ENCODE measurements at places on chromosomes 2 and 18.

GRCh38 chr2:216877085-216877484 lies 17.2 kb upstream of the TNP1 start:
- DNase-seq, result no peak

DNA sequence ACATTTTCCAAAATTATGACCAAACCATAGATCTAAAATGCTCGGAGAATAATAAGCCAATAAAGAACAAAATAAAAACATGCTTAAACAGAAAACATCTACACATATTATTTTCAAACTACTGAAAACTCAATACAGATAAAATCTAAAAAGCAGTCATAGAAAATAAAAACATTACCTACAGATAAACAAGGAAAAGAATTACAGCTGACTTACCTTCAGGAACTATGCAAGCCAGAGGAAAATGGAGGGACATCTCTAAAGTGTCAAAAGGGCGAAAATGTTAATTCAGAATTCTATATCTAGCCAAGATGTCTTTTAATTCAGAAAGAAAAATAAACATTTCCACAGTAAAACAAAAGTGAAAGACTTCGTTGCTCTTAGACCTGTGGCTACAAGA lies 112.9 kb upstream of the GYPC start:
- no peak for DNase-seq

GRCh38 chr2:32838949-32839348 lies 107.8 kb upstream of the LTBP1 start:
- DNase-seq, result no peak

DNA sequence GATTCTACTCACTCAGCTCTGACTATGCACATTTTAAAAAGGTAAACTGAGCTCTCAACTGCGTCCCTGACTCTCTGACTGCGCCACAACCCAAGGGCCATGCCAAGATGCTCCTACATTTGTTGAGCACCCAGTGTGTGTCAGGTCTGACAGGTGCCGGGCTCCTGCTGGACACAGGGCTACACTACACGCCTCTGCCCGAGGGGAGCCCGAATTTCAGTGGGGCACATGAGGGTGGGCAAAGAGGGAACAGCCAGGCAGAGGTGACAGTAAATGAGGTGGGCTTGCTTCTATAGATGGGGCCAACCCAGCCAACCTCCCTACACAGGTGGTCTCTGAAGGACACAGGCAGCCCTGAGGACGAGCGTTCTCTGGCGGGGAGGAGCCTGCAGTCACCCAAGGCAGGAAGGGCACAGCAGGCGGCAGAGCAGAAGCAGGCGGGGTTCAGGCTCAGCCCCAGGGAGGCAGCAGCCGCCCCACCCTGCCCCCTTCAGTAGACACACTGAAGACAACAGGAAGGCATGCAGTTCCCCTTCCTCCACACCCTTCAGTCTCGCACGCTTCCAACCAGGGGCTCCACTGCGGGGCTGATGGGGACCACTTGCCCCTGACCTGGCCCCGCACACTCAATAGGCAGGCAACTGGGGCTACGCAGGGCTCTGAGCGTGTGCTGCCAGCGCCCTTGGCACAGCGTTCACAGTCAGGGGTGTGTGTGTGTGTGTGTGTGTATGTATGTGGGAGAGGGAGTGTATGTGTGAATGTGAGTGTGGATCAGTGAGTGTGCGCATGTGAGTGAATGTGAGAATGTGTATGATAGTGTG lies 98.4 kb downstream of the UXS1 start:
- no peak for DNase-seq

GRCh38 chr2:172072303-172072702 lies 13.0 kb upstream of the DLX1 start:
- no peak for DNase-seq

- DNase-seq, result peak; percentile 74
These were observed 49.8 kb upstream of the LGALSL start for GRCh38 chr2:64404002-64404731.

- DNase-seq, result no peak
These were observed 829.3 kb downstream of the LRRTM4 start for GRCh38 chr2:76692908-76693307.

- DNase-seq, result no peak
These were observed 237.0 kb downstream of the IKZF2 start for GRCh38 chr2:212914392-212914791.

DNA sequence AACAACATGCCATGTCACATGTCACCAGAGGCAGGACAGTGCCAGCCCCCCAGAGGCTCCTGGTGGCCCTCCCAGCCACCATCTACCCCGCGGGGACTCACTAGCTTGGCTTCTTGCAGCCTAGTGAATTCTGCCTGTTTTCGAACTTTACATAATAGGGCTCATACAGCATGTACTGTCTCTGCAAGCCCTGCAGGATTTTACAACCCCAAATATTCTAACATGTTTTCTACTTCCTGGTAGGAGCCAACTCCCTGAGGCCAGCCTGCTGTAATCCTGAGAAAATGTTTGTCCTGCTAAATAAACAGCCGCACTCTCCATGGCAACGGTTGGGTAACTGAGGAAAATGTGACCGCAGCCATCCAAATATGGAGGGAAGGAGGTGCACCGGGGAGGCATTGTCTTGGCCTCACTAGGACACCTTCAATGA lies 2.7 kb downstream of the PER2 start:
- DNase-seq, result no peak

GRCh38 chr2:182416191-182416590 lies 10.6 kb downstream of the PDE1A start:
- peak; percentile 56 for DNase-seq

- no peak for DNase-seq
These were observed 30.5 kb downstream of the LAMA3 start for GRCh38 chr18:23719634-23720201.

DNA sequence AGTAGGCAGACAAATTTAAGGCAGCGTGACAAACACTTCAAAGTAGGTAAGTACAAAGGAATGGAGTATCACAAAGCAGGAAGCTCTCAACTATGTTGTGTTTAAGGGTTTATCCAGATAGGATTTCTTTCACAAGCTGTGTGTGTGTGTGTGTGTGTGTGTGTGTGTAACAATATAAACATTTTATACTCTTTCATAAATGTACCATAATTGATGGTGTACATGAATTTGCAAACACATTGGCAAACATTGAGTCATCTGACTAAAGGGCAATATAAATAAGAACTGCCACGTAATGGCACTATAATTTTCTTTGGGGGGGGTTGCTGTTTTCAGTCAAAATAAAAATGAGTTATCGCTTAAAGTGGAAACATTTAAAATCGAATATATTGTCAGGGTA lies 1004.4 kb upstream of the DDX18 start:
- no peak for DNase-seq

GRCh38 chr2:104856973-104857261 lies 3.0 kb downstream of the POU3F3 start:
- DNase-seq, result no peak

DNA sequence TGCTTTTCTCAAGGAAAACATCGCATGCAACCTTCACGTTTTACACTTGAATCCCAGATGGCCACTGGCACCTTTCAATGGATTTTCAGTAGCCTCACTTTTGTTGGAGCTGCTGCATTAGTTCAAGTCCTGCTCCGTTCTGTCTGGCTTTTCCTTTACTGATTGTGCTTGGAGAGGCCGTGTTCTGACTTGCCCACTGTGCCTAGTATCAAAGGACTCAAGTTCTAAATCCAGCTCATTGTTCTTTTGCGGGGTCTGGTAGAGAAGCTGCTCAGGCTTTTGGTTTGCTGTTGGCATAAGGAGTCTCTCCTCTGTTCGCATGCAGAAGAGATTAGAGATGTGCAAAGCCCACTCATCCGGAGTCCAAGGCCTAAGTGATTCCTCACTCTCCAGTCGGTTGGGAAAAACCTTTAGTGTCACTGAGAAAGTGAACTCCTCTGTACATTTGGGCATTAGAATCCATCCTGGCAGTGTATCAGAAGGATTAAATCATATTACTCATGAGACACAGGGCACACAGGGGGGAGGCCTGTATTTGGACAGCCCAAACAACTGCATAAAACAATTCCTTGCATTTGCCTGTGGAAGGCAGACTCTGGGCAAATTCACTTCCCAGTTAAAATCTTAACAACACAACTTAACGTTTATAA lies 69.7 kb downstream of the NCK2 start:
- no peak for DNase-seq

- DNase-seq, result no peak
These were observed 212.6 kb downstream of the EN1 start for GRCh38 chr2:118634876-118635275.

DNA sequence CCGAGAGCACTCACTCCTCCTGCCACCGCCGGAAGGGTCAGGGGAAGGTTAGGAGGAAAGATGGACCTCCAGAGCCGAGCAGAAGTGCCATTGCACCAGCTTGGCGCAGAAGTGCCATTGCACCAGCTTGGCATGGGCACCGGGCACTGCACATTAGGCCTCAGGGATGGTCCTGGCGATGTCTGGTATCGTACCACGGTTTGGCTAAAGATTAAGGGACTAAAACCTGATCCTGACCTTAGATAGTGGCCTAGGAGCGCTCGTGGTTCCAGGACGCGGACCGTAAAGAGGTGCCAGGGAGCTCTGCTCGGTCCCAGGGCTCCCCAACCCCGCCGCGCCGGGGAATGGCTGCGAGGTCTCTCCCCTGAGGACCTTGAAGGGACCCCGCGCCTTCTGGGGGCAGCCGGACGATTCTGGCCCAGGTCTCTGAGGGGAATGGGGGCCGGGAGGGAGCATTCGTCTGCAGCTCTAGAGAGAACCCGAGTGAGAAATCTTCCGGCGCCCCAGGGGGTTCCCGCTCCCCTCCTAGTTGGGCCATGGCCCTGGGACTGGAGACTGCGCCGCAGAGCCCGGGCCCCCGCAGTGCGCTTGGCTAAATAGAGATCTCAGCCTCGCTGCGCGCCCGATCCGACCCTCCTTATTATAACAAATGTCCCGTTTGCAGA lies 1.8 kb downstream of the PAX8 start:
- no peak for DNase-seq

DNA sequence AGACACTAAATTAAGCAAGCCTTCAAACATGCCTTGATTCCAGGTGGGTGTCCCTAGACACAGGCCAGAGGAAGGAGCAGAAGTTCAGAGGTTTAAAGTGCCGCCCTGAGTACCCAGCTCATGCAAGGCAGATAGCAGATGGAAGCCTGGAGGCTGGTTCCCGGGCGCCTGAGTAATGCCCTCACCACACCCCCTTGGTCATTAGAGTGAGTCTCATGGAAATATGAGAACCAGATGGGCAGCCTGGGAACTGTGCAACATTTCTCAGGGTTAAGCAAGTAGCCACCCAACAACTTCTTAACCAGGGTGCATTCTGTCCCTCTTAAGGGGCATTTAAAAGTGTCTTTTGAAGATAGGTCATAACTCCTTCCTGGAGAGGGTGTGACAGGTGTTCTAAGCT lies 44.1 kb downstream of the TGFA start:
- no peak for DNase-seq

GRCh38 chr18:79756826-79757225 lies 40.9 kb upstream of the KCNG2 start:
- no peak for DNase-seq

- DNase-seq, result no peak
These were observed 405.8 kb downstream of the TMEM182 start for GRCh38 chr2:103167599-103167998.

DNA sequence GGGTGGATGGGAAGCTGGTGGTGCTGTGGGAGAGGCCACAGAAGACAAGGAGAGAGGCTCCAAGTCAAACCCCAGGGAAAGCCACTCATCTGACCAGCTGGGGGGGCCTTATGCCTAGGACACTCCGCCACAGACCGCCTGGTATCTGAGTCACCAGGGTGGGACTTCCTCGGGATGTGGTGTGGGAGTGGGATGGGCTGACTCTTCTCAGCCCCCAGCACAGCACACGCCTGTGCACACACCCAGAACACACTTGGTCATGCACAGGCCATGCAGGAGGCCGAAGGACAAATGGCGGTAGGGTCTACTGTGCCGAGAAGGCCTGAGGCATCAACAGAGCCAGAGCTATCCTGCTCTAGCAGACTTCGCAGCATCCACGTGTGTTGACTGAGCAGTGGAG lies 136.4 kb downstream of the INHBB start:
- DNase-seq, result no peak

GRCh38 chr2:57962861-57963260 lies 83.7 kb upstream of the VRK2 start:
- no peak for DNase-seq

DNA sequence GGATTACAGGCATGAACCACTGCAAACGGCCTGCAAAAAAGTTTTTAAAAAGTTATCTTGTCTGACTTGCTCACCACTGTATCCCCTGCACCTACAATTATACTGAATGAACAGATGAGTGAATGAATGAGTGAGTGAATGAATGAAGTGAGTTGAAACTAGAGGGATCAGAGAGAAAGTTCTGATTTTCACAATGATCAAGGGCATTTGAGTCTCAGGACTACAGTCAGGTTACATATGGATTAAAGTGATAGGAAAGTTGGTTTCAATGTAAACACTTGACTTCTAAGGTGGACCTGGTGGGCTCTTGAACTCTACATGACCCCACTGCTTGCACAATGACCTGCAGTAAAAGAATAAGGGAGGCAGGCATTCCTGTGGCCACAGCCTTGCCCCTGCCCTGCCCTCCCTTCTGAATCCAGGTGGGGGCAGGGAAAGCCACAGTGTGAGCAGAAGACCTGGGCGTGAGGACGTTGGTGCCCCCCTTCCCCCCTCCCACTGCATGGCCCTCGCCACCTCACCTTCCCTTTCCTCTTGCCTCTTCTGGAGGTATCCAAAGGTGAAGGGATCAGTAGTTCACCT lies 10.7 kb downstream of the C2orf80 start:
- no peak for DNase-seq

DNA sequence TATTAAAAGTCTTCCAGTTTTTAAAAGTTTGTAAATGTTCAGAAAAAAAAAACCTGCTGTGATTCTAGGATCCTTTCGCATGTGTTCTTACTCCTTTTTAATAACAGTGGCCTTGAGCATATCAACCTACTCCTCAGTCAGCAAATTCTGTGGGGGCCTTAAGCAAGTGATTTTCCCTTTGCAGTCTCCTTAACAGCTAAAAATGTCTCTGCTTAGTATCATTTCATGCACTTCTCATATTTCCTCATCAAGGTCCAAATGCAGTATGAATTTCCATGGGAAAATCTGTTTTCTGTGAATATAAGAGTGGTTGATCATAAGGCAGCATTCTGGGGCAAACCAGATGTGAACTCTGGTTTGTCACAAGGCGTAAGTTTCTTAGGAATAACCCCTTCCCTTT lies 2175.1 kb upstream of the PIK3C3 start:
- no peak for DNase-seq

DNA sequence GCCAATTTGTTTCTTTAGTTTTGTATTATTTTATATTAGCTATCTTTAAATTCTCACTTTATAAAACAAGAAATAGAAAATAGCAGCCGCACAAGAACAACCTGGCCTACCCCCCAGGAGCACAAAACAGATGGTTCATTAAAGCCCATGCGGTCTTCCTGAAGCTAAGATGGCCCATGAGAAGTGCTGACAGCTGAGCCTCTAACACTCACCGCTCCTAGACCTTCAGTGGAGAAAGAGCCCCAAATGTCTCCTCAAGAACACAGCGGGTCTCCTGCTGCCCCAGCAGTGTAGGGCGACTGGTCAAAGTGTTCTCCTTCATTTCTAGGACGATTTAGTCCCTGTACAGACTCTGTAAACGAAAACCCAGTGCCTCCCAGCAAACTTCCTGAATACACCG lies 45.1 kb downstream of the LPIN2 start:
- DNase-seq, result no peak

All from NCI-H446 treated with DMSO at 0.1 percent for 48 hours (cell line).